ENCODE measurements at places on chromosomes 3 and 15.

- no peak for DNase-seq
These were observed 789.2 kb downstream of the DIPK2A start for GRCh38 chr3:144760831-144761230.

DNA sequence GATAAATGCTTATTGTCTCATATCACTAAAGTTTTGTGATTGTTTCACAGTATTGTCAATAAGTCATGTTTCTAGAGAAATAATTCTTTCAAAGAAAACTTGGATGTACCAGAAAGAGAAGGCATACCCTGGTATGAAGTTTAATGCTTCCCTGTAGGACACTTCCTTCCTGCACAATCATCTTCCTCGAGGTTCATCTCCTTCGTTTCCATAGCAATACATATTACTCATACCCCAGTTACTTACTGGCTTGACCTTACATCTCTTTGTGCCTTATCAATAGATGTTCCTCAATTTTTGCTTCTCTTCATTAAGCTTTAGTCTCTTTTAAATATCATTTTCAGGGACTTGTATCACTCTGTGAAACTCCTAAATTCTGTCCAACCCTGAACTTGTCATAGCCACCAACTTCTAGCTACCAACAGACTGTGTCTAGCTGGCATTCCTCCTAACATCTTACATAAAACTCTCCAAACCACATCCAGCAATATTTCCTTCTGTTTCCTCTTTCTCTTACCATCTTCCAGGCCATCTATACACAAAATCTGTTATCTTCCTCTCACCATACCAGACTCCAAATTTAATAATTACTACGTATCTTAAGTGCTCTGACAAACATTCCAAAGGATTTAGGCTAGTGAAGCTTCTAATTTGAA is 134.3 kb downstream of the GADL1 start:
- DNase-seq = no peak

DNA sequence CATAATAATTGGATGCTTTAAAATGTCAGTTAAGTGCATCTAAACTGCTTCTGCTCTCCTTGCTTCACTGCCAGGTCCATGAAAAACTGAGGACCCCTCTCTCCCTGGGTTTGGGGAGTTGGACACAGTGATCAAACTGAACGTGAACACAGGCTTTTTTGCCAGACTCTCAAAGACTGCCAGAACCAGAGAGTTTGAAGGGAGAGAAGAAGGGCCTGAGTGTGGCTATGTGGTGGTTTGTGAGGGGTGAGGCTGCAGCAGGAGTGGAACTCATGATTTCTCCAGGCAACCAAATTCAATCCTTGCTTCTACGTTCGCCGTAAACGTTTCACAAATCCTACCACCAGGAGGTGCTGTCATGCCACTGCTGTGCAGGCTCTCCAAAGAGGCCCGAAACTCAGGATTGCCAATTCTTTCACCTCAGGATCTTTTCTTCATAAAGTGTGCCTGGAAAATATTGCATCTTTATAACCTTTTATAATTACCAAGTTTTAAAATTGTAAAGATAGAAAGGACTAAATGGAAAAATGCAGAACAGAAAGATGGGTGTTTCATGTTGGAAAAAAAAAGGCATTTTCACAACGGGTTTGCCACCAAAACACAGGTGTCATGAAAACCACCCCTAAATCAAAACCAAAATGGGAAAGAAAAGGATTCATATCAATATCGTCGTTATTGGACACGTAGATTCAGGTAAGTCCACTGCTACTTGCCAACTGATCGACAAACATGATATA is 19.7 kb downstream of the TM4SF4 start:
- peak; percentile 16 for DNase-seq

DNA sequence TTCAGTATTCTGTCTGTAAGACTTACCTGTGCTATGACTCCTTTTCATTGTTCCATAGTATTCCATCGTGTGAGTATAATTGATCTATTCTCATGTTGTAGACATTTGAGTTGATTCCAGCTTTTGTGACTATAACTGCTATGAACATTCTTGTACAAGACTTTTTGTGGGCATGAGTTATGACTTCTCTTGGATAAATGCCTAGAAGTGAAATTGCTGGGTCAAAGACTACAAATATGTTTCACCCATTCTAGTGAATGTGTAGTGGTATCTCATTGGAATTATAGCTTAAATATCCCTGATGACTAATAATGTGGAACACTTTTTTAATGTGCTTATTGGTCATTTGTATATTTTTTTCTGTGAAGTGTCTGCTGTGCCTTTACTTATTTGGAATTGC is 27.6 kb upstream of the NPHP3 start:
- no peak for DNase-seq

DNA sequence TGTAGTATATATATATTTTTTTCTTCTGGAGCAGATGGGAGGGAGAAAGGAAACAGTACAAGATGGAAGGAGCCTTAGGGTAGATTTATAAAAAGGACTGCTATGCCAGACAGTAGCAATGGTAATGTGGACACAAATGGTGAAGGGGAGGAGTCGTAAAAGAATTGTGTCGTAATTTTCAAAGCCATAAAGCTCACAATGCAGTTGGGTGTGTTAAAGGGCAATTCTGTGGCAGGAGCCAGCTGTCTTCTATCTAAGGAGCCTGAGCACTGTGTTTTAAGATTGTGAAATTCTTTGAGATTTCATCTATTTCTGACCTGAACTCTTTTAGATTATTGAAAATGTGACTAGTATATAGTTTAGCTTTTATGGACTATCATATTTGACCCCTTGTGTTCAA is 58.9 kb downstream of the CNOT10 start:
- DNase-seq = no peak

DNA sequence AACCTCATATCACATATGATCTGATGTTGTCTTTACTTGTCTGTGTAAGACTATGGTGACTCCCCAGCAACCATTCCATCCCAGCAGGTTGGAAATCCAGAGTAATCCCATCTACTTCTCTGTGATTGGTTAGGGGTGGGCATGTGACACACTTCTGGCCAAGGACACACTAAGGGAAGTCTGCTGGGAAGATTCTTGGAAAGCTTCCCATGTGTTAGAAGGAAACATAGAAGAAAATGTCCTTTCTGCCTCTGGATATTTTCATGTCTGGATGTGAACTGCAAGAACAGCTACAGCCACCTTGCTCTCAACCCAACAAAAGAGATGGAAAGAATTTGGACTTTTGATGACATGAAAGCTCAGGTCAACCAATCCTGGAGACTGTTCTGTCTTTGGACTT is 2.6 kb upstream of the UBE2Q2 start:
- DNase-seq = no peak

GRCh38 chr3:40973141-40973540 is 226.2 kb upstream of the CTNNB1 start:
- DNase-seq = no peak

GRCh38 chr3:126347543-126348161 is 9.6 kb downstream of the KLF15 start:
- no peak for DNase-seq

DNA sequence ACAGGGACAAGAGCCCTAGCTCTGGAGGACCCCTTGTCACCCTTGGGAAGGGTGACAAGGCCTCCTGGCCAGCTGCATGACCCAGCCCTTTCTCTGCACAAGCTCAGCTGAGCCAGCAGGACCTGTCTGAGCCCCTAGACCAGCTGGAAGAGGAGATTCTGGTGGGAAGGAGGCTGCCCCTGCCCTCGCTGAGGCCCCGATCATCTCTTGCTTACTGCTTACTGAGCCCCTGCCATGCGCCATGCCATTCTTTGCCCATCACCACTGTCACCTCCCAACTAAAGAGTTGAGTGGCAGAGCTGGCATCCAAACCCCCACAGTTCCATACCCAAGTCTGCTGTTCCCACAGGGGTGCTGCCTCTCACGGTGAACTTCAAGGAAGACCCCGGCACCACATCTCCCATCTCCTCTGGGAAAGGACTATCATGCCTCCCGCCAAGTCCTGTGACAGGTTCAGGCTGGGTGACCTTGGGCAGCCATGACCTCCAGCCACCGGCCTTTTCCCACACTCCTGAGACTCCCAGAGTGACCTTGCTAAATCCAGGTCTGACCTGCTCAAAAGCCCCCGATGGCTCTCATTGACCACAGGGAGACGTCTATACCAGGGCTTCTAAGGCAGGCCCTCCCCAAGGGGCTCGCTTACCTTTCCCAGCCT is 34.0 kb downstream of the ACSBG1 start:
- DNase-seq = no peak

- DNase-seq = no peak
These were observed 145.9 kb upstream of the LIPC start for GRCh38 chr15:58285921-58286278.

DNA sequence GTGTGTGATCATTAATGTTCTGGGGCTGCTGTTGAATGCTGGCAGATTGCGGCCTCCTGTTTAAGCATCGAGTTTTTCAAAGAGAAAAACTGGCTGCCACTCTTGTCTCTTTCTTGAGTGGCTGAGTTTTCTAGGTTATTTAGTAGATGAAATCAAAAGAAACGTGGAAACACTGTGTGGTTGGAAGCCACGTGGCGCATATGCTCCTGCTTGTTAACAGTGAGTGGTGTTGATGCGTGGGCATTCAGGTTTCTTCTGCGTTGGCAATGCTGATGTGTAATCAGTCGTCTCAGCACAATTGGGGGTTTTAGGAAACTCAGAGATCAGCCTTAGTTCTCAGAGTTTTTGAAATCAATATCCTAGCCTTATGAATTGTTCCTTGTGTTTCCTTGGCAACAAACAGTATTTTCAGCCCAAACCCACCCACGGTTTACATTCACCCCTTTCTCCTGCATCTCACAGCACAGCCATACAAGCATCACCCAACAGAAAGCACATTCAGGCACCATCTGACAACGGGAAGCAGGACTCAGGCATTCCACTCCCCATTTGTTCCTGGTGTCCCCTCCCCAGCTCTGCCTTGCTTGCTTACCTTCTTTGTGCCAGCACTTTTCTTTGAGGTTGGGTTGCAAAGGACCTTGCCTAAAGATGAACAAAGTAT is 74.7 kb downstream of the SEC22A start:
- DNase-seq = no peak

- no peak for DNase-seq
These were observed 42.2 kb upstream of the IGF2BP2 start for GRCh38 chr3:185866995-185867394.

DNA sequence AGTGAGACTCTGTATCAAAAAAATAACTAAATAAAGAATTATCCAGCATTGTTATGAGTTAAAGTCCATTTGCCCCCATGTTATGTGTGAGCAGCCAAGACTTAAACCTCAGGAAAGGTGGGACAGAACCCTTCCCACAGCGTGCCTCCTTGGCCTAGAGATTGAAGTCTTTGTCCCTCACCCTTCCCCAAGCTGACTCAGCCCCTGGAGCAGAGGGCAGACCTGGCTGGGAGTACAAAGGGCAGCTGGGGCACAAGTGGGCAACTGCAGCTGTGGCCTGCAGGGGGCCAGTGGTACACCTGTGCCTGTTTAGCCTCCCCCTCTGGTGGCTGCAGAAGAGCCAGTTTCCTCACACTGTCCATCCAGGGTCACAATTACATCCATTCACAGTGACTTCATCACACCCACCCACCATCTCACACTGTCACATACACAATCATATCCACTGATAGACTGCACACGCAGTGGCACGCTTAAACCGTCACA is 940 bp upstream of the ACY1 start:
- no peak for DNase-seq

DNA sequence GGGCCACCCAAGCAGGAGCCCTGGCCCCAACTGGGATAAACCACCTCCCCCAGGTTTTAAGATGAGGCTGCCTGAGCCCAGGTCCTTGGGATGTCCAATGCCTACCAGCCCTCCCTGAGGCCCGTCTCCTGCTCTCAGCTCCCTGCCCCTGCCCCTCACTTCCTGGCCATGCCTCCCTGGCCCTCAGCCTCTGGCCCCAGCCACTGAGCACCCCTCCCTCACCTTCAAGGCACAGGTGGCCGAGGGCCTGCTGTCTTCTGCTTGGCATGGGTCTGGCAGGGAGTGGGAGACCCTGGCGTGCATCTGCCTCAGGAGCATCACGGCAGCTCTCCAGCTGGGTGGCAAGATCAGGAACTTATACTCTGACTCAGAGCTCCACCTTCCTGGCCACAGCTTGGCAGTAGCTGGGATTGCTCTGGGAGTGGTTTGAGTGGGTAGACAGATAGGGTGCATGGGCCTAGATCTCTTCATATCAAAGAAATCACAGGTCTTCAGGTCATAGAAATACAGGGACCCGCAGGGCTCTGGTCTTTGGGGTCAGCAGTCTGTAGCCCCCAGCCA is at the start of gene PLA2G4E:
Gene PLA2G4E (minus strand): TSS at position 330 of the 561 bp plus-strand sequence. CDS start 12 bp downstream, at position 318.
- DNase-seq = no peak

DNA sequence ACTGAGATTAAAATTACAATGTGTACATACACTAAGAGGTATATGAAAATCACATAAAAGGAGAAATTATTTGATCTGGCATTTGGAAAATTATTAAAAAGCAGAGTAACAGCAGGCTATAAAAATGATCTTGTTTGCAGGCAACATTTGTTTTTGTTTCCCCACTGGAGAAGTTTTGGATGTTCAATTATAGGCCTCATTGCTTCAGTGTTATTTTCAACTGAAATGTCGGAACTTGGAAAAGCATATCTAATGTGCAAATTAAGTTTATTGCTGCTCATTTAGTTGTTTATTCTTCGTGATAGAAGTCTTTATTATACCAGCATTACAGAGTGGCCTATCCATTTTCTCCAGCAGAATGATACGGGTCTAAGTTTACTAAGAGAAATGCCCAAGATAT is 263.3 kb downstream of the CNTN6 start:
- no peak for DNase-seq

DNA sequence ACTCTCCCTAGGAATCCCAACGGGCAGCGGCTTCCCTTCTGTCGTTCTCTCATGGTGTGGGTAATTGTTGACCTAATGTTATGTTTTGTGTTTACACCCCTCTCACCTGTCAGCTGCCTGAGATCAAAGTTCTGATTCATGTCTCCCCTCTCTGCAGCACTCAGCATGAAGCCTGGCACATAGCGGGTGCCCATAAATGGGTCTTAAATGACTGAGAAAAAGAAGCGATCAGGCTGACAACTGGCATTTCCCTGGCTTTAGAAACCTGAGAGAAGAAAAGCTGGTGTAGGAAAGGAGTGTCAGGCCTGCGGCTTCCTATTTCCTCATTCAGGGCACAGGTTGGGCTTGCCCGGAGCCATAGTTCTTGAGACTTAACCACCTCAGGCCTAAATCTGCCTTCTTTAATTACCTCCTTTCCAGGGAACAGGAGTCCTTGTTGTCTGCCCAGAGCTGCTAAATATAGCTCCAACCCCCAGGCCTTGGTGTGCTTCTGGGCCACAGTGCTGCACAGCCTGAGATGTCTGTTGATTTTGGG is 31.8 kb downstream of the LPP start:
- DNase-seq = no peak

DNA sequence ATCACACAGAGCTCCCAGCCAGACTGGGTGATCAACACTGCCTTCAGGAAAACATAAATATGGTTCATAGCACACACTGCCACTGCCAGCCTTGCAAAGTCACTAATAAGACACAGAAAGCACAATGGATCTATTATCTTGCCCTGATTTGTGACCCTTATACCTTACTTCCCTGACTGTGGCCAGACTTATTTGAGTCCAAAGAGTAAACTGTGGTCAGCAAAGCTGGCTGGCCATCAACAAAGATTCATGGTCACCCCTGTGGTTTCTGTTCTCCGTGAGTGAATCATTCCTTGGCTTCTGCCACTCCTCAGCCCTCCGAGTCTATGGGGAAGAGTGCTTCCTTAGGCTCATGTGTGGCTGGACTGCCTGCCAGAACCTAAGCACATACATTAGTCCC is 437.7 kb downstream of the RAP2B start:
- DNase-seq = no peak

- no peak for DNase-seq
These were observed 285.7 kb upstream of the ROBO2 start for GRCh38 chr3:76754247-76754646.
